Transverse colon (tissue), 4 donors: ENCODE measurements at places on chromosomes 16 and 17.

- DNase-seq: peak; percentile 45
- peak overlapping the region; percentile 7 for H3K27ac ChIP-seq
- H3K36me3 ChIP-seq: no peaks in the 10 kb centered on the region
- H3K27me3 ChIP-seq: no peaks in the 10 kb centered on the region
These were observed 81.8 kb downstream of the VAT1L start for GRCh38 chr16:77869997-77870813.

DNA sequence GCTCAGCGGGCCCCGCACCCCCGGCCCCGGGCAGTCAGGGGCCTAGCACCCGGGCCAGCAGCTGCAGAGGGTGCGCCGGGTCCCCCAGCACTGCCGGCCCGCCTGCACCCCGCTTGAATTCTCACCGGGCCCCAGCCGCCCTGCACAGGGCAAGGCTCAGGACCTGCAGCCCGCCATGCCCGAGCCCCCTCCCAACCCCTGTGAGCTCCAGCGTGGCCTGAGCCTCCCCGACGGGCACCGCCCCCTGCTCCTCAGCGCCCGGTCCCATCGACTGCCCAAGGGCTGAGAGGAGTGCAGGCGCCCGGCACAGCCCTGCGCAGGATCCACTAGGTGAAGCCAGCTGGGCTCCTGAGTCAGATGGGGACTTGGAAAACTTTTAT is 1.7 kb upstream of the BRCA1 start:
- no peaks in the 10 kb centered on the region for H3K27me3 ChIP-seq
- H3K4me1 ChIP-seq: peaks cover 15% of the 10 kb centered on the region
- no peak overlapping the region for H3K4me3 ChIP-seq

- DNase-seq: no peak
- H3K4me3 ChIP-seq: no peak overlapping the region
- no peaks in the 10 kb centered on the region for H3K27me3 ChIP-seq
- no peaks in the 10 kb centered on the region for H3K4me1 ChIP-seq
- no peak overlapping the region for H3K27ac ChIP-seq
- H3K36me3 ChIP-seq: no peaks in the 10 kb centered on the region
These were observed 225.8 kb downstream of the IRX3 start for GRCh38 chr16:54060599-54061421.

DNA sequence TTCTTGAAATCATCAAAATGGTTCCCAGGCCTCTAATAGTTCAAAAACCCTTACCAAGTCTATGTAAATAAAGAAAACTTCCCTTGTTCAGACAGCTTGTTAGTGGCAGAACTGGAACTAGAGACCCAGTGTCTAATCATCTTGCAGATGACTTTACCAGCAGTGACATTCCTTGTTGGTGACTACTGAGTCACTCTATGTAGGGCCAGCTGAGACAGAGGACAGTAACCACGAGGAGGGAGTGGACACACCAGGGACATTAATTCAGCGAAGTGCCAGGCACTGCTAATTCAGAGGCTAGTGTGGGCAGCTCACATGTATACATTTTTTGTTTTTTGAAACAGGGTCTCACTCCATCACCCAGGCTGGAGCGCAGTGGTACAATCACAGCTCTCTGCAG is 6.1 kb upstream of the HEATR3 start:
- H3K4me1 ChIP-seq: no peaks in the 10 kb centered on the region
- H3K36me3 ChIP-seq: no peaks in the 10 kb centered on the region
- H3K4me3 ChIP-seq: no peak overlapping the region
- DNase-seq: no peak

DNA sequence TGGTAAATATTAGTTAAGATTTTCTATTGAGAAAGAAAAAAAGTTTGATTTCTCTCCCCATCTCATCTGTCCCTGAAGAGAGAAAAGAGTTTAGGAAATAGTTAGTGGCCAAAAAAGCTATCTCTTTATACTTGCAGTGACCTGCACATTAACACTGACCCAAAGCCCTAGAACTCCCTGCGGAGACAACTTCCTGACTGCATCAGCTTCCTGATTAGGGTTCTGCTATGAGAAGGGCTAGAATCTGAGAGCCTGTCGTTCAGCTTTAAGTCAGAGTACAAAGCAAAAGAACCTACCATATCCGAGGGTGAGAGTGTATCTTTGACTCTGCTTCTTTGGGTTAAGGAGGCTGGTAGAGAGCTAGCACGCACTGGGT is 24.7 kb downstream of the LIMD2 start:
- no peaks in the 10 kb centered on the region for H3K27me3 ChIP-seq
- peaks cover 24% of the 10 kb centered on the region for H3K4me1 ChIP-seq
- DNase-seq: no peak
- H3K4me3 ChIP-seq: peak overlapping the region; percentile 14
- H3K27ac ChIP-seq: peak overlapping the region; percentile 85
- H3K36me3 ChIP-seq: no peaks in the 10 kb centered on the region

- no peaks in the 10 kb centered on the region for H3K27me3 ChIP-seq
- DNase-seq: no peak
- H3K27ac ChIP-seq: no peak overlapping the region
- H3K4me1 ChIP-seq: no peaks in the 10 kb centered on the region
- no peak overlapping the region for H3K4me3 ChIP-seq
These were observed 16.9 kb downstream of the STXBP4 start for GRCh38 chr17:54985476-54985875.

GRCh38 chr17:42018339-42018738 is 1.1 kb upstream of the DNAJC7 start:
- no peaks in the 10 kb centered on the region for H3K36me3 ChIP-seq
- DNase-seq: no peak
- peak overlapping the region; percentile 92 for H3K27ac ChIP-seq
- H3K4me1 ChIP-seq: peaks cover 40% of the 10 kb centered on the region
- no peak overlapping the region for H3K4me3 ChIP-seq

- no peak for DNase-seq
- H3K36me3 ChIP-seq: no peaks in the 10 kb centered on the region
- no peaks in the 10 kb centered on the region for H3K4me1 ChIP-seq
- H3K4me3 ChIP-seq: no peak overlapping the region
- peaks cover under 1% of the 10 kb centered on the region for H3K27me3 ChIP-seq
These were observed 7.6 kb downstream of the SEZ6L2 start for GRCh38 chr16:29891525-29892457.

GRCh38 chr17:28551421-28552175 is 826 bp downstream of the UNC119 start:
- no peaks in the 10 kb centered on the region for H3K27me3 ChIP-seq
- no peak for DNase-seq
- H3K4me3 ChIP-seq: peak overlapping the region; percentile 86
- peak overlapping the region; percentile 89 for H3K27ac ChIP-seq
- peaks cover 27% of the 10 kb centered on the region for H3K36me3 ChIP-seq

GRCh38 chr17:67026341-67026740 is 18.0 kb upstream of the CACNG1 start:
- H3K27me3 ChIP-seq: no peaks in the 10 kb centered on the region
- peaks cover 9% of the 10 kb centered on the region for H3K4me1 ChIP-seq
- no peak overlapping the region for H3K4me3 ChIP-seq
- H3K27ac ChIP-seq: no peak overlapping the region

DNA sequence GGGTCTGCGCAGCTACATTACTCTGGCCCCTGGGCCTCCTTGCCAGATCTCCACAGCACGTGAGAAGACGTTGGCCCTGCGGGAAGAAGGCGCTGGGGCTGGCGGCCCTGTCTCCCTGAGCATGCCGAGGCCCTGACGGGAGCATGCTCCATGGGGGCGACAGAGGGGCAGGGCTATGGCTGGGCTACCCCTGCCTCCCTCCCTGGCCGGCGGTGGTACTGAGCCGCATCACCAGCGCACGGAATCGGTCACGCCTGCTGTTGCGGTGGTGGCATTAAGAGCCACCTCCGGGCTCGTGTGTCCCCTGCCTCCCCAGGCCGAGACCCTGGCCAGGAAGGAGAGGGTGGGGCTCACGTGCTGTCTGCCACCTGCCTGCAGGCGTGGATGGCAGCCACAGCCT is 28.1 kb downstream of the MAPK8IP3 start:
- no peaks in the 10 kb centered on the region for H3K4me1 ChIP-seq
- H3K36me3 ChIP-seq: no peaks in the 10 kb centered on the region
- no peak for DNase-seq
- H3K27ac ChIP-seq: no peak overlapping the region

DNA sequence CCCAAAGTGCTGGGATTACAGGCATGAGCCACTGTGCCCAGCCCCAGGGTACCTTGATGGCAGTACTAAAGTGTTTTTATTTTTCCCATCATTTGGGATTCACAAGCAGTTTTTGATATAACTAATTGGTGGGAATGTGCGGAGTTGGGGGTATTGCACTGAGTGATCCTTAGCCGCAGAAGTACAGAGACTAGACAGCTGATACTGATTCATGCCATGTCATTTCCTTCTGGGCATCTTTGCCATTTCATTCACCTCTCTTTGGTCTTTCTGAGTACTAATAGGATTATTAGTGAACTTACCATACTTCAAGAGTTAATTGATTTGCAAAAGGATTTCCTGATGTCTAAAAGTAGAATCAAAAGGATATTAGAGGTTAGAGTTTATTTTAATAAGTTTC is 9.7 kb downstream of the NMT1 start:
- no peaks in the 10 kb centered on the region for H3K36me3 ChIP-seq
- no peak overlapping the region for H3K27ac ChIP-seq
- H3K27me3 ChIP-seq: no peaks in the 10 kb centered on the region
- no peak overlapping the region for H3K4me3 ChIP-seq
- peaks cover 13% of the 10 kb centered on the region for H3K4me1 ChIP-seq
- no peak for DNase-seq

DNA sequence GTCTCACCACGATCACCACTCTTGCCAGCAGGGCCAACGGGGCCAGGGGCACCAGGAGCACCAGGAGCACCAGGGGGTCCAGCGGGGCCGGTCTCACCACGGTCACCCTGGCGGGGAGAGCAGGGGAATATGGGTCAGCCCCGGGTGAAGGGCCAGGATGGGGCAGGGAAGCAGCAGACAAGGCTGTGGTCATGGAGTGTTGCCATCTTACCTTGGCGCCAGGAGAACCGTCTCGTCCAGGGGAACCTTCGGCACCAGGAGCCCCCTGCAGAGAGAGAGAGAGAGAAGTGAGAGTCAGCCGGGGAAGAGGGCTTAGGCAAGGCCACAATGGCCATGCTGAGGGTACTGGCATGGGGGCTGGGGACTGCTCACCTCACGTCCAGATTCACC is 12.9 kb downstream of the COL1A1 start:
- peaks cover 18% of the 10 kb centered on the region for H3K36me3 ChIP-seq
- peaks cover 20% of the 10 kb centered on the region for H3K4me1 ChIP-seq
- H3K27me3 ChIP-seq: no peaks in the 10 kb centered on the region
- no peak overlapping the region for H3K4me3 ChIP-seq
- DNase-seq: no peak
- H3K27ac ChIP-seq: peak overlapping the region; percentile 83

DNA sequence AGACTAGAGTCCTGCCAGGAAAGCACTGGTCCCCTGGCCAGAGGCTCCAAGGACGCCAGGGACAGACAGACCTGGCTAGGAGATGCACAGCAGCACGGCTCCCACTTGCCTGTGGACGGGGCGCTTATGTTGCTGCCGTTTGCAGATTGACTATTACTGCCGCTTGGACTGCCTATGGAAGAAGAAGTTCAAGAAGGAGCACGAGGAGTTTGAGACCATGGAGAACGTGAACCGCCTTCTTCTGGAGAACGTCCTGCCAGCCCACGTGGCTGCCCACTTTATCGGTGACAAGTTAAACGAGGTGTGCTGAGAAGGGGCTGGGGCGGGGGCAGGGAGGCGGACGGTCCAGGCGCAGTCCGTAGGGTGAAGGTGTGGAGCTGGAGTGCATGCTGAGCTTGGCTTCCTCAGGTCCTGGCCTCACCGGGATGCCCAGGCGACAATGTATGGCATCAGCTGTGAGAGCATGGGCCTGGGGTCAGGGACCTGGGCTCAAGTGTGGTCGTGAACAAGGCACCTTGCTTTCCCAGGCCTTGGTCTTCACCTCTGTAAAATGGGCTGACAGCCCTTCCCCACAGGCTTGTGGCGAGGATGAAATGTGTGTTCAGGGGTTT is 45.6 kb downstream of the ADCY7 start:
- H3K4me3 ChIP-seq: no peak overlapping the region
- no peak overlapping the region for H3K27ac ChIP-seq
- DNase-seq: no peak
- H3K27me3 ChIP-seq: no peaks in the 10 kb centered on the region
- H3K4me1 ChIP-seq: no peaks in the 10 kb centered on the region
- peaks cover 13% of the 10 kb centered on the region for H3K36me3 ChIP-seq

- no peak overlapping the region for H3K4me3 ChIP-seq
- H3K36me3 ChIP-seq: peaks cover 13% of the 10 kb centered on the region
- H3K27ac ChIP-seq: peak overlapping the region; percentile 76
These were observed 27.7 kb upstream of the CLEC18B start for GRCh38 chr16:74448990-74449389.

- H3K4me1 ChIP-seq: peaks cover 5% of the 10 kb centered on the region
- H3K36me3 ChIP-seq: no peaks in the 10 kb centered on the region
- H3K27ac ChIP-seq: no peak overlapping the region
These were observed 58.8 kb downstream of the NT5M start for GRCh38 chr17:17361867-17362539.

DNA sequence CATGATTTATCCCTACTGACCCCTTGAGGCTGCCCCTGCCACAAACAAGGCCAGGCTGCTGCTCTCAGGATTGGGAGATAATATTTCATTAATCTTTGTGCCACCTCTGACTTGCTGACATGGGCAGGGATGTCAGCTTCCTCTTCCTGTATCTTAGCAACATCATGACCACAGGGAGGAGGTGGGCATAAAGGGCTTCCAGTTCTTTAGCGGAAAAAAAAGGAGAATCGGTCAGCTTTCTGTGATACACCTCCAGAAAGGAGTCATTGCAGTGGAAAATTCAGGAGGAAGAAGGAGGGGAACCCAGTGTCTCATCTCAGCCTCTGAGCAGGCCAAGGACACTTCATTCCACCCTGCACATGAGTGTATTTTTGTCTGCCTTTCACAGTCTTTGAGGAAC is 206.8 kb upstream of the SDK2 start:
- no peaks in the 10 kb centered on the region for H3K36me3 ChIP-seq
- H3K4me3 ChIP-seq: no peak overlapping the region
- no peak for DNase-seq
- H3K4me1 ChIP-seq: no peaks in the 10 kb centered on the region

DNA sequence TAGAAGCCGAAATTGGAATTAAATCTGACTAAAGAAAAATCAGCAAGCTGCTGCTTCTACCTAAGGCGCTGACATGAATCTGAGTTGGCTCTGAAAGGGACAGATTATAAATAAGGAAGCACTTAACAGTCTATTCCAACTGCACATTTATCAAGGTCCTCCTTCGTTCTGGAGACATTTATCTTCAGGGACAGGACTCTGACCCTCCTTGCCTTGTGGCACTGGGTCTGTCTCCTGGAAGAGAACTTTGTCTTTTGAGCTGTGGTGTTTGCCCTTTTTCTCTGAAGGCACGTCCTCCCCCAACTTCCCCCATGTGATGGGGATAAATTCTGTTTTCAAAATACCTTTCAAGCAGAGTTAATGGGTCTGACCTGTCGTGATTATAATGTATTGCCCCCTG is 47.0 kb upstream of the MARCHF10 start:
- DNase-seq: no peak
- no peak overlapping the region for H3K27ac ChIP-seq
- H3K27me3 ChIP-seq: peaks cover 4% of the 10 kb centered on the region
- no peaks in the 10 kb centered on the region for H3K36me3 ChIP-seq

- H3K4me3 ChIP-seq: no peak overlapping the region
- H3K27me3 ChIP-seq: no peaks in the 10 kb centered on the region
- no peak for DNase-seq
- no peaks in the 10 kb centered on the region for H3K4me1 ChIP-seq
- no peaks in the 10 kb centered on the region for H3K36me3 ChIP-seq
These were observed 51.5 kb upstream of the EMP2 start for GRCh38 chr16:10631886-10632285.
